ENCODE measurements at places on chromosomes 12 and 14.

- DNase-seq, result no peak
Measured at GRCh38 chr12:100995201-100995600, 200.6 kb downstream of the ANO4 start.

DNA sequence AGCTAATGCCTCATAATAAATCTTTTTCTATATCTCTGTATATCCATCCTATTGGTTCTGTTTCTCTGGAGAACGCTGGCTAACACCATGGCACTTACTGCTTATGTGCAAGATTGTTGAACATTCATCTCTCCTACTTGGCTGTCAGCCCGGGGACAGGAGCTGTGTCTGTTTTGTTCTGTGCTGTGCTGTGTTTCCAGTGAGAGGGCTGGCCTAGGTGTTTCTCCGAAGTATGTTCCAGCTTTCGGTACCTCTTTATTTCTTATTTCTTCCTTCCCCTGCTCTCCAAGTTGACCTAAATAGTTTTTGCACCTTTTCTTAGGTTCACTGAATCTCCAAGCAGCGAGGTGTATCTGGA lies 18.8 kb upstream of the NR4A1 start:
- DNase-seq, result no peak

DNA sequence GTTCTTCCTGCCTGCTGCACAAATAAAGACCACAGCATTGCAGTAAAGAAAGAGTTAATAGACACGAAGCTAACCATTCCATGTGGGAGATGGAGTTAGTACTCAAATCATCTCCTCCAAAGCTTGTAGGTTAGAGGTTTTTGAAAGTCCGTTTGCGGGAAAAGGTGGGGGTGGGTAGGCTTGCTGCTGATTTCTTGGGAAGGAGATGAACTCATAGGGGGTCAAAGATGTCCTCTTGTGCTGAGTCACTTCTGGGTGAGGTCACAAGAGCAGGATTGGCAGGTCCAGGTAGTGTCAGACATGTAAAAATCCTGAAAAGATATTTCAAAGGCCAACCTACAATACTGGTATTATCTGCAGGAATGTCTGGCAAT lies 66.4 kb downstream of the PTHLH start:
- DNase-seq, result no peak

- DNase-seq, result no peak
Measured at GRCh38 chr12:15979096-15980092, 68.3 kb downstream of the DERA start.

DNA sequence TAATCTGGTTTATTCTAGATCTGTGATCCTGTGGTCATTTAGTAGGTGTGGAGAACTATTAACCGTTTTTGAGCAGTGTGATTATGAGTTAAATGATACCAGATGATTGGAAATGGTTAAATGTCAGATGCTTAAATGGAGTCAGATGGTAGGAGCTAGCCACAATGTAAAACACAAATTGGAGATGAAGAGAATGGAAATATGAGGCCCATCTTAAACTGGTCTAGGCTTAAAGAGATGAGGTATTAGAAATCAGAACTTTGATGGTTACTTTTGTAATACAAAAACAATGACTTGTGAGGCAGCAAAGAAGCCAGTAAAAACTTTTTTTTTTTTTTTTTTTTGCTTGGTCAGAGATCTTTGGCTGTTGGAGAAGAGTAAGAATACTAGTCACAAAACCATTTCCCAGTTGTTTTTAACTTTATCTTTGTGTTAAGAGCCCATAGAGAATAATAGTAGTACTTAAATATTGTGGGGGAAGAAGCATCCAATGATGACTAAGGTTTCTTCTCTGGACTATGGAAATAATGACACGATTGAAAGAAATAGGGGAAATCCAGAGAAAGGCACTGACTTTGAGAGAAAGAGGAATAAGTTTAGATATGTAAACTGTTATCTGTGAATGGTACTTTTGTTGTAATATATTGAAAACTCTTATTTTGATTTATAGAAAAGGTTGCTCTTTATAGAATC lies 95.9 kb downstream of the WNK1 start:
- DNase-seq, result no peak

DNA sequence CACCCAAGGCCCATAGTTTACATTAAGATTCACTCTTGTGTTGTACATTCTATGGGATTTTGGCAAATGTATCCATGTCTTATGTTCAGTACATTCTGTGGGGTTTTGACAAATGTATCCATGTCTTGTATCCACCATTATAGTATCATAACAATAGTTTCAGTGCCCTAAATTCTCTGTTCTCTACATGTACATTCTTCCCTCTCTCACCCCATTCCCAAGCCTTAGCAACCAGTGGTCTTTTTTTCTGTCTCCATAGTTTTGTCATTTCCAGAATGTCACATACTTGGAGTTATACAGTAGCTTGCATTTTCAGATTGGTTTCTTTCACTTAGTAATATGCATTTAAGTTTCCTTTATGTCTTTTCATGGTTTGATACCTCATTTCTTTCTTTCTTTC lies 6.7 kb downstream of the TOGARAM1 start:
- DNase-seq, result no peak

DNA sequence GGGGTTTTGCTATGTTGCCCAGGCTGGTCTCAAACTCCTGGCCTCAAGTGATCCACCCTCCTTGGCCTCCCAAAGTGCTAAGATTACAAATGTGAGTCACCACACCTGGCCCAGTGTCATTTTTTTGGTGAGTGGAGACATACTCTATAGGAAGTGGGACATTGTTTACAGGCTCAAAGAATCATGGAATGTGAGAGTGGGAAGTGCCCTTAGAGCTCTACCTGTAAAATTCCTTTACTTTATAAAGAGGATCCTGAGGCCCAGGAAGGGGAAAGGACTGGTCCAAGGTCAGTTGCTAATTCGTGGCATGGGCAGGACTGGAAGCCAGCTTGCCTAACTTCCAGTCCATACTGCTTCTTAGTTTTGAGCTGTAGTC lies 8.7 kb upstream of the ADCK1 start:
- DNase-seq, result no peak

DNA sequence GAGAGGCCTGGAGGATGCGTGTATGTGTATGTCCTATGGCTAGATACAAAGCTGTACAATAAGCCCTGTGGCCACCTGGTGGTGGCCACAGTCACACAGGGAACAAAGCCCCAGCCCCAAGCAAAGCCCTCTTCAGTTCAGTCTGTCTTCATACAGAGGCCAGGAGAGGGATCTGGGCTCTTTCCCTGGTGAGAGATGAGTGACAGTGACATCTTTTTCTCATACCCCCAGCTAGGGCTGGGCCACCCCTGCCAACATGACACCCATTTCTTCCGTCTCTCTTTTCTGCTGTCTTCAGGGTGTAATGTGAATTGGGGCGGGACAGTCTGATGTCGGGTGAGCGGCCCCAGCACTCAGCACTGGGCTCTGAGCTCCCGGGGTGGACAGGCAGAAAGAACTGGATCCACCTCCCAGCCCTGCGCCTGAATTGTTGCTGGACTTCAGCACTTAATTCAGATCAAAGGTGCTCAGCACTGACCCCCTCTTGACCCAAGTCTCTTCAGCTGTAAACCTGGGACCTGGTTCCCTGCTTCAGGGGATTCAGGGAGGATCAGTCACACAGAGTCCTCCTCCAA lies 59.8 kb downstream of the SERPINA3 start:
- no peak for DNase-seq

DNA sequence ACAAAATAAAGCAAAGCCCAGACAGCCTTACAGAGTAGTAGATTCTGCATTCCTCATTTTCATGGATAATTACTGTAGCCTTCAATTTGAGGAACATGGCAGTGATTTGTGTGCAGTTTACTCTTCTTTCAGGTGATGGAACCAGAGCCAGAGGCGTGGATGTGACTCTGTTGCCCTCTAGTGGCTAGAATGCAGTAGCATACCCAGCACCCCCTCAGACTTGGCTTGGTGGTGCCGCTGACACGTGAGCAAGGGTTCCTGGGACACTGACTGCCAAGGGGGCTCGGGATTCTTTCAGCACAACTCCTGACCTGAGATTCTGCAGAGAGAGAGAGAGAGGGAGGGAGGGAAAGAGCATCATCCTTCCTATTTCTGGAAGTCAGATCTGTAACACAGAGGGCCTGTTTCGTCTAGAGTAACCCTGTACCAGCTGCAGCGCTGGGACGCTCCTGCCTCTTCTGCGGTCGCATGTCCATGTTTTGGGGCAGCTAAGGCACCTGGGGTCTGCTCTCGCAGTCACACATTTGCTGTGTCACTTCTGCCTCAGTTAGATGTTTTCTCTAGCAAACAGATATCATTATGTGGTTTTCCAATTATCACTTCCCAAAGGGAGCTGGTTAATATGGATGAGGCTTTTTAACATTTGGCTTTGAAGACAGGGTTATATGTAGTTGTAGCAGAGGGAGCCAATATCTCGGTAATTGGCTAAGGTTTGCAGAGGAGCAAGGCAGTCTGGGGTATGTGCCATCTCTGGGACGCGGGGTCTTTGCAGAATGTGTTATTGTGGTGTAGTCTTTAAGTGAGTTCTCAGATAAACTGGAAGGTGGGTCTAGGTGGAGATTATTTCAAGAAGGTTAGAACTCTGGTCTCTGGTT lies 428.1 kb downstream of the NRXN3 start:
- peak; percentile 48 for DNase-seq

GRCh38 chr12:99278899-99279298 lies 368.7 kb upstream of the GARIN6 start:
- no peak for DNase-seq

- DNase-seq, result no peak
Measured at GRCh38 chr12:19833775-19834501, 394.6 kb downstream of the AEBP2 start.

All from hypothalamus (tissue), 51 donors.